Amygdala (tissue), 56 donors: ENCODE measurements at places on chromosomes 7 and 10.

DNA sequence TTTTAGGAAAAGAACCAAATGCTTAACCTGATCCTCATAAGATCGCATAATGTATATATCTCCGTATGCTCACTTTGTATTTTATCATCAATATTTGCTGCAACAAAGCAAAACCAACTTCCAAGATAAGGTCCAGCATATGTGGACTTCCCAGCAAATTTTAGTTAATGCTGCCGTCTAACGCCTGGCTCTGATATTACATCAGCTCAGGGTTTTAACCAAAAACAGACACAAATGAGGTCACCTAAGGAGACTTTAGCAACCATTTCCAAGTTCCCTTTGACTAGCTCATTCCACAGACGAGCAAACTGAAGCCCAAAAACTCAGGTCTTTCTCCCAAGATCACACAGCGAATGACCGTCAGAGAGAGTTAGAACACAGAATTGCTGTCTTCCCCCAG lies 59.4 kb upstream of the UCN3 start:
- DNase-seq, result no peak

GRCh38 chr10:13054844-13055243 lies 45.1 kb upstream of the OPTN start:
- no peak for DNase-seq

DNA sequence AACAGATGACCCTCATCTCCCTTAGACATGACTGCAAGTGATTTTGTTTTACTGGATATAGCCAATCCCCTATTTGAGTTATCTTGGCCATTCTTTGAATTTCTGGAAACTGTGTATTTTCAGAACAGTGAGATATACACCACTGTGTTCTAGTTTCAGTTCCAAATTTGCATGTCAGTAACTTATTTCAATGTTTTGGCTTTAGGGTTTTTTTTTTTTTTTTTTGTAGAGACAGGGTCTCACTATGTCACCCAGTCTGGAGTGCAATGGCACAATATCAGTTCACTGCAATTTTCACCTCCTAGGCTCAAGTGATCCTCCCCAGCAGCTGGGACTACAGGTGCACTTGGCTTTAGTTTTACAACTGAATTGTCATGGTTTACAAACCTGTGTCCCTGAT lies 67.2 kb downstream of the ATAD1 start:
- DNase-seq, result no peak

GRCh38 chr7:134046594-134047128 lies 80.5 kb upstream of the LRGUK start:
- no peak for DNase-seq

DNA sequence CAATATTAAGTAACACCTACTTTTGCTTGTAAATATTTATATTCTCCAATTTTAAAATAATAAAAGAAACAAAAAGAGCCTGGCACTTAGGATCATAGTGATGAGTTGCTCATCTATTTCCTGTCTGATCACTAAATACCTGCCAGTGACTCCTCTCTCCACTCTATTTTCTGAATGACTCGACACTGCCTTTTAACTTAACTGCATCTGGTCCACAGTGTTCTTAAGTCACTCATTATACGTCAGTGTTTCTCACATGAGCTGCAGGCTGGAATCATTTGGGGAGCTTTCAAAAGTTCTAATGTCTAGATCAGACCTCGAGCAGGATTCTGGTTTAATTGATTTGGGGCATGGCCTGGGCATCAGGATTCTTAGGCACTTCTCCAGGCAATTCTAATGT lies 78.0 kb upstream of the AGBL3 start:
- no peak for DNase-seq

DNA sequence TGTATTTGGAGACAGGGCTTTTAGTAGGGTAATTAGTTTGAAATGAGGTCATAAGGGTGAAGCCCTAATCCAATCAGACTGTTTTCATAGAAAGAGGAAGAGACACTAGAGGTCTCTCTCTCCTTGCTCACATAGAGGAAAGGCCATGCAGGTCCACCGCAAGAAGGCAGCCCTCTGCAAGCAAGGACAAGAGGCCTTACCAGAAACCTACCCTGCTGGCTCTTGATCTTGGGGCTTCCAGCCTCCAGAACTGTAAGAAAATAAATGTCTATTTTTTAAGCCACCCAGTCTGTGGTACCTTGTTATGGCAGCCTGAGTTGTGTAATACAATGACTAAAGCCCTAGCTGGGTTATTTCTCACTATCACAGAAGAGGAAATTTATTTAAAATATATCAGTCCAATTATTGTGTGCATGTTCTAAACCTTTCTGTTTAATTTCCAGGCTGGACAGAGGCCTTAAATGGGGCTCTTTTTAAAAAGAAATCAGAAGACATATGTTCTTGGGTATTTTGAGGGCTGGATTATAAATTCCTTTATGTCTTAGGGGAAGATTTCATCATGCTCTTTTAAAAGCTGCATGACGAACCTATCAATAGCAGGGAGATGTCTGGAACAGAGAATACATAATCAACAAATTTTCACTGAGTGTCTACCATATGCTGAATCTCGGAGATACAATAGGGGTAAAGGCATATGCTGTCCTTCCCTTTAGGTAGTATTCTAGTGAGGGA lies 12.9 kb upstream of the TMEM26 start:
- DNase-seq, result no peak

- no peak for DNase-seq
Measured at GRCh38 chr10:105729428-105729827, 1088.3 kb downstream of the SORCS3 start.

- no peak for DNase-seq
Measured at GRCh38 chr10:86360657-86361056, 5.9 kb downstream of the GRID1 start.
